GDM1 (cell line): ENCODE measurements at places on chromosomes 16 and 17.
A peak's percentile ranks its signal among the peaks of the same experiment; 100 is the strongest.

GRCh38 chr16:19872935-19873334 lies 11.7 kb downstream of the GPRC5B start:
- DNase-seq, result no peak

DNA sequence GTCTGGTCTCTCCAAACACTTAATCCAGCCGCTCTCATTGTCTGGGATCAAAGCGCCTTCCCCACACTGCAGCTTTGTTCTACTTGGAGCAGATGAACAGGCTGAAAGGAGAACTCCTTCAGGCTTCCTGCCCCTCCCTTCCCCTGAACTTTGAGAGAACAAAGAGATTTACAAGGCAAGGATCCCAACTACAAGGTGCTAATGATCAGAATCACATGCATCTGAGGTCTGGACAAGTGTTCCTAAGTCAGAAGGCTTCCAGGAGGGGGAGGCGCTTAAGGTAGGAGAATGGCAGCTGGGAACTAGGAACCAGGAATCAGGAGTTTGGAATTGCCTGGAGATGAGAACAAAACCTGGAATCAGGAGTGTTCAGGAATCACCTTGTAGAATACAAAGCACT lies 606.3 kb upstream of the CDH11 start:
- no peak for DNase-seq

DNA sequence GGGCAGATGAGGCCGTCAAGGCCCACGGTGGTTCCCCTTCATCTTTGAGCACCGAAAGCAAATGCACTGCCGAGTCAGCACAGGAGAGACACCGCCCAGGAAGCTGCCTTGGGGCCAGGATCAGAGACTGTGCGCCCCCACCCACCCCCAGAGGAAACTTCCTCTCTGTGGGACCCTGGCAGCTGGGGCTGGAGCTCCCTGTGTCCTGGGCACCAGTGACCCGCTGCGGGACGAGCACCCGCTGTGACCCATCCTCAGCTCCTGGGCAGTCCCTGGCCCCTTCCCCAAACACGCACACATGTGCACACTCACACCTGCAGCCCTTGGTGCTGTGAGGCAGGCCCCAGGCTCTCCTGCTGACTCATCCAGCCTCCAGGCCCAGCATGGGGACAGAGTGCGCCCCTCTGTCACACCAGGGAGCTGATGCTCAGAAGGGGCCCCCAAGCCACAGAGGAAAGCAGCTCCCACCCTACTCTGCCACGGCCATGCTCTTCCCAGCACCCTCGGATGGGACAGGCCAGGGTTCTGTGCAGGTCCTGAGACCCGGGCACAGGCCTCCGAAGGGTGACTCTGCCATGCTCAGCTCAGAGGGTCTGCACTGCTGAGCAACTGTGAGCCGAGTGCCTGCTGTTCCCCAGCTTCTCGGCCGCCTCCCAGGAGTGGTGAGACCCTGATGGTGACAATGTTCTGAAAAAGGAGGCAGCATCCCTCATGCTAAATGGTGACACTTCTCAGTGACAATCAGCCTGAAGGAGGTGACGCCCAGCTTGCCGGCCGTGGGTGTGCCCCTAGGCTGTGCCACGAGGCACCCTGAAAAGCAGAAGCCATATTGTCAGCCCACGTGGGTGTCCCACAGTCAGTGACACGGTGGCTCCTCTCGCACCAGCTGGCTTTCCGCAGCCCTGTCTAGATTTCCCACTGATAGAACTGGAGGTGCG lies 3.6 kb downstream of the PIEZO1 start:
- DNase-seq, result peak; percentile 25

DNA sequence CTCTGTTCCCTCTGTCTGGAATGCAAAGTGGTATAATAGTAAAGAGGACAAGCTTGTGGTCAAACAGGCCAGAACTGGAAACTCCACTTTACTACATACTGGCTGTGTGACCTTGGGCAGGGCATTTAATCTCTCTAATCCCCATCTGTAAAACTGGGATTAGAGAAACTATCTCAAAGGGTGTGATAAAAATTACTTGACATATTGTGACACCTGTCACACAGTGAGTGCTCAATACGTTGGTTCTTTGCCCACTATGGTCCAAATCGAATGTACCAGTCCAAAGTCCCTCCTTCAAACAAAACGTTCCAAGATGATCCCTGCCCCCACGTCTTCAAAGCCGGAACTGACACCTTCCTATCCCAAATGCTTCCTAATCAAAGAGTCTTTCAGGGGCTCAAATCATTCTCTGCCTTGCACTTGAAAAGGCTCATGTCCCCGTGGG lies 734 bp downstream of the PGAP3 start:
- no peak for DNase-seq

DNA sequence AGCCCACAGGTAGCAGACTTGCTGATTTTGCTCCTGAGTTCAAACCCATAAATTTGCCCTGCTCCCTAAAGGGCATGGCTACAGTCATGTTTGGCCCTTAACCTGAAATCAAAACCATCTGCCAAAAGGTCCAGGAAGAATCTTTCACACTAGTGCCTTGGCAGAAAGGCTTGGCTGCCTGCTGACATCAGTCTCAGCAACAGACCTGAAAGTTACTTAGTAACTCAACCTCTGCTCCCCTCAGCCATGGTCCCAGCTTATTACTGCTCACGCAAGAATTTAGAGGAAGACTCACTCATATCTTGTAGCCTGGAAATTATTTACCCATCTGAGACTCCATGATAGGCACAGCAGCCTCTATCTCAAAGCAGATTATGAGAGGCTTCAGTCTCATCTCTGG lies 98.0 kb upstream of the KIF2B start:
- DNase-seq, result no peak

GRCh38 chr17:9150446-9151090 lies 129.3 kb downstream of the NTN1 start:
- DNase-seq, result no peak

- DNase-seq, result peak; percentile 44
Observed at GRCh38 chr16:397135-397661, at the start of gene NME4. Gene NME4 (plus strand): TSS chr16:397199. CDS start chr16:397223, 24 bp downstream.

GRCh38 chr16:3143598-3144320 lies 8.9 kb downstream of the ZNF213 start:
- DNase-seq, result no peak

DNA sequence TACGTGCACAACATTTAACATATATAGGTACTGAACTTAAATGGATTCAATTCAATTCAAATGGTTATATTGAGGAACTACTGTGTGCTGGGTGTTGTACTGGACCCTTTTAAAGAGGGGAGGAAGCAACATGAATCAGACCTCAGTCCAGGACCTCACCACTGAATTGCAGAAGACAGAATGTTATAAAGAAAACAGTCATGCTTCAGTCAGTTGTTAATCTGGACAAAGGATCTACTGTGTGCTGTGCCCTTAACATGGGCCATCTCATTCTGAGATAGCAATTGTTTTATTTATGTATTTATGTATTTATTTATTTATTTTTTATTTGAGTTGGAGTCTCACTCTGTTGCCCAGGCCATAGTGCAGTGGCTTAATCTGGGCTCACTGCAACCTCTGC lies 240.1 kb downstream of the HAPSTR1 start:
- DNase-seq, result no peak

GRCh38 chr16:24721830-24722238 lies 7.6 kb upstream of the TNRC6A start:
- no peak for DNase-seq

GRCh38 chr17:80706463-80706867 lies 161.8 kb downstream of the RPTOR start:
- DNase-seq, result no peak

DNA sequence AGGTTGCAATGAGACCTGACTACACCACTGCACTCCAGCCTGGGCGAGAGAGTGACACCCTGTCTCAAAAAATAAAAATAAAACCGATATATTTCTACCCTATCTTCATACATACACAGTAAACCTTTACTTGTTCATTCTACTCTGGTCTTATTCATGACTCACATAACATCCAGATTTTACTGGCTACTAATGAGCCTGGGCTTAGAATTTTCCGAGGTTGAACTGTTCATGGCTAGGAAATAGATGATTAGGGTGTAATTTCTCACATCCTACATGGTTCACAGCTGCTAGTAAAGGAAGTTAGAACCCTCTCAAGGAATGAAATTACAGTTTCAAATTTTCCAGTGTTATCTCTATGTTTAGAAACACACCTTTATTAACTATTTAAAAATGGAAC lies 14.7 kb downstream of the GSPT1 start:
- DNase-seq, result no peak

GRCh38 chr16:67433131-67433719 lies 2.3 kb downstream of the HSD11B2 start:
- no peak for DNase-seq
